ENCODE measurements at places on chromosomes 4 and X.

DNA sequence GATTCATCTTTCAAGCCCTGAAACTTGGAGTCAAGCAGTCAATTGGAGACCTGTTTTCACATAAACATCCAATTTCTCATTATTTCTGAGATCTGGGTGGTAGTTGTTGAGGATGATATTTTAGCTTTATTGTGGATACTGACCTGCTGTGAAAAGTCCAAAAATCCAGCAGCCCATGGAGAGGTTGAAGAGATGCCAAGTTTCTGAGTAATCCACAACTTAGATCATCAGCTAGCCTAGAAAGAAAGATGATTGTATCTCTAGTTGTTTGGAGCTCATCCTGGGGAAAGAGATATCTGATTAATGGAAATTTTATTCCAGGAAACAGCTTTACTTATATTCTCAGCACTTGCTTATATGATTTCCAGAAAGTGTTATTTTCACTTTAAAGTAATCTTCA is 48.6 kb upstream of the DCX start:
- no peak for DNase-seq

DNA sequence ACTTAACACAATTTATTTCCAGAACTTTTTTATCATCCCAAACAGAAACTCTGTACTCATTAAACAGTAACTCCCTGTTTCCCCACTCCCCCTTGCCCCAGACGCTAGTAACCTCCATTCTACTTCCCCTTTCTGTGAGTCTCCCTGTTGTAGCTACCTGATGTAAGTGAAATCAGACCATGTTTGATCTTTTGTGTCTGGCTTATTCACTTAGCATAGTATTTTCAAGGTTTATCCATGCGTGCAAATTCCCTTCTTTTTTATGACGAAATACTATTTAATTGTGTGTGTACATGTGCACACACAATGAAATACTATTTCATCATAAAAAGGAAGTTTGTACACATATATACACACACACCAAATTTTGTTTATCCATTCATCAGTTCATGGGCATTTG is 5.2 kb downstream of the PKD2 start:
- peak; percentile 60 for DNase-seq

GRCh38 chrX:131588995-131589394 is 45.1 kb downstream of the OR13H1 start:
- DNase-seq, result no peak

DNA sequence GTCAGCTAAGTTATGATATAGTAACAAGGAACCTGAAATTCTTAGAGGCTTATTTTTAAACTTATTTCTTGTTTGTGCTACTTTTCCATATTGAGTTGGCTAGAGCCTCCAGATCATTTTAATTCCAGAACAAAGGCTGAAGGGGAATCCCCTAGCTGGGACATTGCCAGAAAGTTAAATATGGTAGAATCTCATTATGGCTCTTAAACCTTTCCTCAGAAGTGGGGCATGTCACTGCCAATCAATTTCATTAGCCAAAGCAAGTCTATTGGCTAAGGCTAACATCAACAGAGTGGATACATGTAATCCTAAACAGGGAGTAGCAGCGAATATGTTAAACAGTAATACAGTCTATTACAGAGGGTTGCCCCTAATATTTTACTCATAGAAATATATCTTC is 47.0 kb downstream of the FTHL17 start:
- no peak for DNase-seq

DNA sequence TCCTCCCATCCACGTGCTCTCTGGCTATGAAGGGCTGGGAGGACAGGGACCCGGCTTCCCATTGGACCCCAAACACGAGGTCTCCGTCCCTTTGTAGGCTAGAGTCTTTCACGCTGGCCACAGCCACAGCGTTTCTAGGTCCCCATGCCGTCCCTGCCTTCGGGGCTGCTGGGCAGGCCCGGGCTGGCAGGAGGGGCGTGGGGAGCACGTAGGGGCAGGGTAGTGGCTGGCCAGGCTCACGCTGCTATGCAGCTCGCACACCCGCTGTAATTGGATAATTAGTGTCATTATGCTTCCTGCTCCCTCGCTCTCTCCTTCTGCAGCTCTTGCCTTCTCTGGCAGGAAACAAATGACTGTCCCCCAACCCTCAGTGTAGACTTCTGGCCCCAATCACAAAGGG is 9.8 kb downstream of the ATP2B3 start:
- DNase-seq, result no peak
